NCI-H1694 treated with DMSO at 0.1 percent for 48 hours (cell line): ENCODE measurements at places on chromosomes 1 and 21.
A peak's percentile ranks its signal among the peaks of the same experiment; 100 is the strongest.

DNA sequence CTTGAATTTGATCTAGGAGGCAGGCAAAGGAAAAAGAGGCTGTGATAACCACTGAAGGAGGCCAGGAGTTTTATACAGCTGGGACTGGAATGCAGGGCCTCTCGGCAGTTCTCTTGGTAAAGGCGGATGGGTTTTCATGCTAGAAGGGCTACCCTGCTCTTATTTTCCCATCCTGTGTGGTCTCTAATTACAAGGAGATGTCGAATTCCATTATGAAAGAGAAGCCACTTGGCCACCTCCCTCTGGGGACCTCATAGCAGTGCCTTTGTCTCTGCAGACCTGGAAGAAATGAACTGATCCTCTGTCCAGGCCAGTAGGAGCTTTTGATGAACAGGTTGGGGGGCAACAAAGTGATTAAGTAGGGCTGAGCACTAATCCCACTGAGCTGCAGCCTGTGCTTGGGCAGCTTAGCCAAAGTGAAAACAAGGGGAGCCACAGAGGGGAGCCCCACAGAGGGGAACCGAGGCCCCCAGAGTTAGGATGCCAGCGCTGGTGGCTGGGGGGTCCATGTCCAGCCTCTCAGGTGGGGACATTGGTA, 42.2 kb upstream of the BCAR3 start:
- no peak for DNase-seq

GRCh38 chr1:196738730-196739129, 35.9 kb upstream of the CFHR3 start:
- no peak for DNase-seq

- DNase-seq = no peak
These were observed 81.2 kb upstream of the EFHD2 start for GRCh38 chr1:15328351-15329103.

DNA sequence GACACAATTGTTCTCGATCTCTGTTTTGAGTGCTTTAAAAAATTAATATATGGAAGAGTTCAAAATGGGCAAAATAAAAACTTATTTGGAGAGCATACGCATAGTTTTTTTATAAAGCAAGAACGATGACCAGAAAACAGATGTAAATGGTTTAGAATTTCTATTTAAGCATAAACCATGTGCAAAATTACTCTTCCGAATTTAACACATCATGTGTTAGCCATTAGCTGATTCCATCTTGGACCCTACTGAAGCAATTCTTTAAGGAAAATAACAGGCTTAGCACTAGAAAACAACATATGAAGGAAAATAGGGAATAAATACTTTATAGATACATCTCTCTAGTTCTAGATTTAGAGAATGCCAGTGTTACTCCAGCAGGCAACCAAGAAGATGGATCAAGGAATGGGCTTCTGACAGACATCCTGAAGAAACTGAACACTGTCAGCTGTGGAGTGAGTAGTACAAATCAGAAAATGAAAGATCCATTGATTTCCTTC, 26.7 kb downstream of the CDC7 start:
- no peak for DNase-seq

GRCh38 chr1:217053676-217054075, 330.4 kb upstream of the ESRRG start:
- no peak for DNase-seq

GRCh38 chr1:26993237-26994019, at the start of gene TRNP1:
Gene TRNP1, plus strand, starts transcription at chr1:26993692. Its CDS starts 95 bp downstream, at chr1:26993787.
- DNase-seq = peak; percentile 50

GRCh38 chr1:215345208-215345607, 221.9 kb upstream of the KCTD3 start:
- DNase-seq = no peak

GRCh38 chr1:6358757-6359201, 34.8 kb downstream of the ACOT7 start:
- no peak for DNase-seq

- no peak for DNase-seq
These were observed 258.0 kb upstream of the FMN2 start for GRCh38 chr1:239833723-239834122.

- DNase-seq = peak; percentile 62
These were observed 17.9 kb upstream of the CENPF start for GRCh38 chr1:214584805-214585766.

DNA sequence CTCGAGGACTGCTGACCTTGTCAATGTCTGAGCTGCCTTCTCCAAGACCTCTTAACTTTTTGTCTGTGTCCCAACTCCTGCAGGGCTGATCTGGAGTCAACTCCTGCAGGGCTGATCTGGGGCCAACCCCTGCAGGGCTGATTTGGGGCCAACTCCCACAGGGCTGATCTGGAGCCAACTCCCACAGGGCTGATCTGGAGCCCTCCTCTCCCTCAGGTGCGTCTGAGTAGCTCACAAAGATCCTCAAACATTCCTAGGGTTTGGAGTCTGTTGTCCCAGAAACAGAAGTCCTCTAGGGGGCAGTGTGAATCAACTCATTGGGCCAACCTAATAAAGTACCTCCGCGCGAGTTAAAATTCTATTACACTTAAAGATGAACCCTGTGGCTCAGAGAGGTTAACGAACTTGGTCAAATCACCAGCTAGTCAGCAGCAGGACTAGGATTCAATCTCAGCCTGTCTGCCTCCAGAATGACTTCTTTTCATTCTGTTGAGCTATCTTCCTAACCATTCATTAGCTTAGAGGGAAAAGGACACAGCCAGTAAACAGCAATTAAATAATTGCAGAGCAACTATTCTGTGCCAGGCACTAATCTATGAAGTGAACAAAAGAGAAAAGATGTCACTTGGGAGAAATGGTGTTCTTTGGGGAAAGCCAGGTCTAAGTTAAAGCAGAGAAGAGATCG, 17.2 kb upstream of the RLF start:
- peak; percentile 30 for DNase-seq

DNA sequence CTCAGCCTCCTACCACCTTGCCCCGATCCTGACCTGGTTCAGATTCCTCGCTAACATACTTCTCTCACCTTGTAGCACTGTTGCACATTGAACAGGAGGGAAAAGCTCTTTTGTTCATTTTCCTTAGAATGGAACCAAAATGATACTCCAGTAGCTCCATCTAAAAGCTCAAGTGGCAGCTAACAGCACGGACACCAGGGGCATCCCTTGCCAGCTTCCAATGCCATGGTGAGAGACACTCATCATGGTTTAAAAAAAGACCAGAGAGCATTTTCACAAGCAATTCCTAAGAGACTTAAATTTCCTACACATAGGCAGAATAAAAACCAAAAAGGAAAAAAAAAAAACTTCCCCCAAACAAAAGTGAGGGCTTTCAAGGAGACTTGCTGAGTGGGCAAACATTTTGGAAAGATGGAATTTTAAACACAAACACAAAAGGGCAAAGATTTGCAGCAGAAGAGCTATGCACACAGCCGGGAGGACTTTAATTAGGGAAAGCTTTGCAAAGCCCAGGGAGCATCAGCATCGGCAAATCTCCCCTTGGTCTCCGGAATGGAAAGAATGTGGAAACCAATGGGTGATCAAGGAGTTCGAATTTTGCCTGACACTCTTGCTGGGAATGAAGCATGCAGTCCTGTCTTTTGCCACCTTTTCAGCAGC, 84.3 kb downstream of the CAPZB start:
- no peak for DNase-seq

GRCh38 chr1:24113641-24114033, 1.7 kb upstream of the MYOM3 start:
- no peak for DNase-seq

- no peak for DNase-seq
These were observed 97.2 kb downstream of the VPS13D start for GRCh38 chr1:12326986-12327385.

DNA sequence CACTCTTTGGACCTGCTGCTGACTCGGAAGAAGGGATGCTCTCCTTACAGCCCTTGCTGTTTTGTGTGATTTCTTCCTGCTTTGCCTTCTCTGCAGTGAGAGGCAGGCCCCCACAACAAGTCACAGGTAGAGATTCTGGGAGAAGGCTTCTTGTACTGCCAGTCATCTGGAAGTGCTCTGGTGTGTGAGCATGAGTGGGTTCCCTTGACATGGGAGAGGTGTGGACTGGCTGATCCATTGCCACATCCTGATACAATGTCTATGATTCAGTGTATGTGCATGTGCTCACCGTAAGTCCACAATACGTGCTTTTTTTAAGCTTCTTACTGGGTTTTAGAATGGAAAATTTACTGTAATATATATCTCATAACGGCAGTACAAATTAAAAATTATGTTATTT, 46.0 kb upstream of the PLA2G4A start:
- DNase-seq = no peak

DNA sequence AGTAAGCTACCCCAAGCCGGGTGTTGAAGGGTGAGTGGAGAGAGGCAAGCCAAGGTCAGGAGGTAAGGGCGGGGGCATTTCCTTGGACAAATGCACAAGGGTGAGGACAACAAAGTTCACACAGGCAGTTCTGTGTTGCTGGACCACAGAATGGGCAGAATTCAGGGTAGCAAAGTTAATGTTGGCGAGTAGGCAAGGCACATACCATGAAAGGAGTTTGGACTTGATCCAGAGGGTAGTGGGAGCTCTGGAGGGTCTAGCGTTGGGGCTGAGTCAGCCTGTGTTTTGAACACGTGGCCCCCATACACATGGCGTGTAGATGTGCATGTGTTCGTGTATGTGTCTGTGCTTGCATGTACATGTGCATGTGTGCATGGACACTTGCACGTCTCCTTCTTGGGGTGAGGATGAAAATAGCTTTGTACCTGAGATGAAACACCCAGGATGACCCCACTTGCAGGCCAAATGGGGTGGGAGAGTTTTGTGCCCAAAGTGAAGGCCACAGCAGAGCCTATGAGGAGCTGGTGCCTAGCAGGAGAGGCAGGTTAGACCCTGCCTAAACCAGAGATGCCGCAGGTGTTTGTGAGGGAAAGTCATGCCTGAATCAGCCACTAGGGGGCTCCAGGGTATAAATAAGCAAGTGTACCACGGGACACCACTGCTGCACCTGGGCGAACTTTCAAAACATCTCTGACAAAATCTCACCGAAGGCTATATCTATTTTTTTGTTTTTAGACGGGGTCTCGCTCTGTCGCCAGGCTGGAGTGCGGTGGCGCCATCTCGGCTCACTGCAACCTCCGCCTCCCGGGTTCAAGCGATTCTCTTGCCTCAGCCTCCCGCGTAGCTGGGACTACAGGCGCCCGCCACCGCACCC, 21.8 kb downstream of the SLC27A3 start:
- peak; percentile 94 for DNase-seq

DNA sequence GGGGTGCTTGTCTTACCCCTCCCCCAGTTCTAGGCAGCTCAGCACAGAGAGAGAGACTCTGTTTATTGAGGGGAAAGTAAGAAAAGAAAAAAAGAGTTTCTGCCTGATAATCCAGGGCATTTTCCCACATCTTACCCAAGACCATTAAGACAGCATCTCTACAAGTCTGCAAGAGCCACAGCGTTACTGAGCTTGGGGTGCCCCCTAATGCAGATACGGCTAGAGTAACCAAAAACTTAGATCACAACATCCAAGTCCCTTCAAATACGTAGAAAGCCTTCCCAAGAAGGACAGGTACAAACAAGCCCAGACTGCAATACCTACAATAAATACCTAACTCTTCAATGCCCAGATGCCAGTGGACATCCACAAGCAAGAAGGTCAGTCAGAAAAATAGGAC, 6.2 kb upstream of the TEX50 start:
- DNase-seq = no peak

GRCh38 chr1:66693856-66694255, 58.4 kb upstream of the DYNLT5 start:
- DNase-seq = no peak

DNA sequence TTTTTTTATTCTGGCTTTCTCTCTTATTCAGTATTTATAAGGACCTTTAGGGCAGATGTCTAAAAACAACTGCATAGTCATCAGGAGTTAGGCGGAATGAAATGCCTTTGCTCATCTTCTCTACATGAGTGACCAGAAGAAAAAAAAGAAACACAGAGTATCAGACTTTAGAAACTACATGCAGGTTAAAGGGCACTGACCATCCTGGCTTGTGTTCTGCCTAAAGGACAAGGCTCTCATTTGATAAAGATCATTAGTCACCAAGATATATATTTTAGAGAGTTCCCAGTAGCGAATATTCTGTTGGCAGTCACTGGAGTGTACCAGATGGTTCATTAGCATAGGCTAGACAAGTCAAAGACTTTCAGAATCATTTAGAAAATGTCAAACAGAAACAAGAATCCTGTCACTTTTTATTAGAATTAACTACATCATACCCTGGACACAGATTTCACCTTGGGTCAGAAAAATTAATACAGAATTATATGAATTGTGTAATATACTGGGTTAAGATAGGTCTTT, 145.6 kb downstream of the NR5A2 start:
- DNase-seq = peak; percentile 59

- no peak for DNase-seq
These were observed 43.3 kb downstream of the SLC37A1 start for GRCh38 chr21:42556960-42557359.

- no peak for DNase-seq
These were observed 349.5 kb upstream of the VAMP3 start for GRCh38 chr1:7421471-7422075.

DNA sequence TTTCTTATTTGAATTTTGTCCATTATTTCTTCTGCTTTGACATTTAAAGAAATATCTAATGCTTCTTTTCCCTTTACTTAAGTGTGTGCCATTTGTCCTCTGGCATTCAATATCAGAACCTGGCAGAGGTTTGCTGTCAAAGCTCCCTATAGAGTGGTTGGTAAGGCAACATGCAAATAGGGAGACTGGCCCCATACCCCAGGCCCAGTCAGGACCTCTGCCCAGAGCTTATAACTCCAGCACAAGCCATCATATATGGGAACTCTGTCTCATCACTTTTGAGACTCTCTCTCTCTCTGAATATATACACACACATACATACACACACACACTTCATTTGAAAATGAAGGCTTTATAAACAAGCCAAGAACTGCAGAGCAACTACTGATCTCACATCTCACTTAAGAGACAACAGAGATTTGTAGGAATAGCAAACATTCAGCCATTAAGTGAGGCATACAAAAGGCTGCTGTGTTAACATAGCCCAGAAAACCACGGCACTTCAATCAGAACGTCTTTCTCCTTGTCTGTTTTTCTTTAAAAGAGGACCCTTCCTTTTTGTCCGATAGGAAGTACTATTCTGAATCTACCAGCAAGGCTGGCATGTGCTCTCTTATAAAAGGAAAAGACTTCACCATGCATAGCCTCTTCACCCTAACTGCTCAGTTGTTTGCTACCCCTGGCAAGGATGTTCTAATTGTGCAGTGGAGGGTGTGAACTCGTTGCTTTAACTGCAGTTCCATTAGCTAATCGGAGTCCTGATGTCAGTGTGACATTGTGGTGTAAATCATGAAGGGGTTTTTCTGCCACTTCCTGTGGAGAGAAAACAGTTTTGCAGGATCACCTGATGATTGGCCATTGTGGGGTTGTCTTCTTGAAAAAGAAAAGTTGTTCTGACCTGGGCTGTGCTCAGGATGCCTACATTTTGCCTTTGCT, 101.7 kb downstream of the NR5A2 start:
- DNase-seq = no peak

DNA sequence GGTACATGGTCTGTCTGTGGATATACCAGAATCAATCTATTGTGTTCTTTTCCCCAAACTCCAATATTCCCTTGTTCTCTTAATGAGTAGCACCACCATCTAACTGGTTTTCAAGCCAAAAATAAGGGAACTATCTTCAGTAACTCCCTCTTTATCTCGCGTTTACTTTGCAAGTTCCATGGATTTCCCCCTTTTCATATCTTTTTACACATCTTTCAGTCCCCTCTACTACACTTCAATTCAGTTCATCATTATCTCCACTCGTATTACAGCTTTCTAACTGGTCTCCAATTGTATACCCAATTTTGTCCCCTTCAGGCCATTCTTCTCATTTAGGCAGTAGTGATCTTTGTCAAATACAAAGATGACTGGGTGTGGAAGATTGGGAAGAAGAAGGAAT, 4.1 kb upstream of the TMCO1 start:
- DNase-seq = no peak
